ENCODE measurements at places on chromosomes 3 and 15.
A peak's percentile ranks its signal among the peaks of the same experiment; 100 is the strongest.

- no peak for DNase-seq
These were observed 8.9 kb upstream of the PLOD2 start for GRCh38 chr3:146169891-146170290.

- DNase-seq, result no peak
These were observed 20.0 kb downstream of the GPD1L start for GRCh38 chr3:32126305-32127015.

- no peak for DNase-seq
These were observed 126.7 kb downstream of the LPP start for GRCh38 chr3:188280627-188281026.

GRCh38 chr15:85792912-85793590 is 1.7 kb downstream of the KLHL25 start:
- peak; percentile 17 for DNase-seq

DNA sequence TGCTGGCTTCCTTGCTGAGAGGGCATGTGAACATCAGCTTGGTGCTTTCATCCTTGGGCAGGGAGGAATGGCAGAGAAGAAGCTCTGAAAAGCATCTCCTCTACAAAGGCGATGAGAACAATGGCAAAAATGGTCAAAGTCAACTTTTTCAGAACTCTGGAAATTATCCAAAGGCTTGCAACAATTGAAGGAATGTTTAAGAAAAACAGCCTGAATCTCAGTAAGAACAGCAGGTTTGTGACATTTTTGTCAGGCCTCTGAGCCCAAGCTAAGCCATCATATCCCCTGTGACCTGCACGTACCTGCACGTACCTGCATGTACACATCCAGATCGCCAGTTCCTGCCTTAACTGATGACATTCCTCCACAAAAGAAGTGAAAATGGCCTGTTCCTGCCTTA is 51.8 kb downstream of the ONECUT1 start:
- DNase-seq, result no peak

DNA sequence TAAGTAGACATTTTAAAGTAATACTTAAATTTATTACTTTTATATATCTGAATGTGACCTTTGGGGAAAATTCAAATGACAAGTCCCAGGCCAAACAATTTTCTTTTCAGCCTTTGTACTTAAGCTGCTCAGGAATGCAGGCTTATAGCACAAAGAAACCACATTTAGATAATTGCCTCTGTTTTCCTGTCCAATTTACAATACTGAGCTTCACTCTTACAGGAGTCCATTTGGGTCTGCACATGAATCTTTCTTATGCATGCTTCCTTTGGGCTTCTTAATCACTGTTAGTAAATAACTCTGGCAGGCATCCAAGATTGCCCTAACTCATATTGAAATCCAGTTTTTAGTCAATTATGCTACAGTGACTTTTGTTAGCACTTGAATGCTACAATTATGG is 459.4 kb upstream of the TGFBR2 start:
- DNase-seq, result no peak

GRCh38 chr15:85580879-85581278 is 200.5 kb downstream of the AKAP13 start:
- DNase-seq, result no peak

DNA sequence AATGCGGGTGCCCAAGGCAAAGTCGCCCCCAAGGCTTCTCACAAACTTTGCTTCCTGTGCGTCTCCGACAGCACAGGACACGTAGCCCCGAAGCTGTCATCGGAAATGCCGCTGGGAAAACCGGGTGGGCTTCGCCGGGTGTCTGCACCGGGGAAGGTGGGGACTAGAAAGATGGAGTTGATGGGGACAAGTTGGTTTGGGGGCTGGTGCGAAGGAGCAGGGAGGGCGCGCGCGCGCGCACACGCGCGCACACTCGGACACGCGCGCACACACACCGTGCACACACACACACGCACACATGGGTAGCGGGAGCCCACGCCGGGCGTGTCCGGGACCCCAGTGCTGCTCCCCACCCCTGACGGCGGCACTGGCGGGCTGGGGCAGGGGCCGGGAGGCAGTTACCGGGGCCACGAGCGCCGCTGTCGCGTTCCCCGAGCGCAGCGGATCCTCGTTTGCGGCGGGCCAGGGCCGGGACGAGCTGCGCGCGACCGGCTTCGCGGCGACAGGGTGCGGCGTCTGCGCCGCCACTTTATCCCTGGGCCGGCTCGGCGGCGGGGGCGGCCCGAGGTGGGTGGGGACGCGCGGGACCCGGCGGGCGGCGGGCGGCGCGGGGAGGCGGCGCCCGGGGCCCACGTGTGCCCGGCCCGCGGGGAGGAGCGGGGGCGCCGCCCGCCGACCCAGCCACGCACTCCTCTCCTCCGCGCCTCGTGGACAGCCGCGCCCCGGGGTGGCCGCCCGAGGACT is 539 bp upstream of the MGLL start:
- no peak for DNase-seq

- no peak for DNase-seq
These were observed 19.9 kb downstream of the IQGAP1 start for GRCh38 chr15:90407871-90408317.

DNA sequence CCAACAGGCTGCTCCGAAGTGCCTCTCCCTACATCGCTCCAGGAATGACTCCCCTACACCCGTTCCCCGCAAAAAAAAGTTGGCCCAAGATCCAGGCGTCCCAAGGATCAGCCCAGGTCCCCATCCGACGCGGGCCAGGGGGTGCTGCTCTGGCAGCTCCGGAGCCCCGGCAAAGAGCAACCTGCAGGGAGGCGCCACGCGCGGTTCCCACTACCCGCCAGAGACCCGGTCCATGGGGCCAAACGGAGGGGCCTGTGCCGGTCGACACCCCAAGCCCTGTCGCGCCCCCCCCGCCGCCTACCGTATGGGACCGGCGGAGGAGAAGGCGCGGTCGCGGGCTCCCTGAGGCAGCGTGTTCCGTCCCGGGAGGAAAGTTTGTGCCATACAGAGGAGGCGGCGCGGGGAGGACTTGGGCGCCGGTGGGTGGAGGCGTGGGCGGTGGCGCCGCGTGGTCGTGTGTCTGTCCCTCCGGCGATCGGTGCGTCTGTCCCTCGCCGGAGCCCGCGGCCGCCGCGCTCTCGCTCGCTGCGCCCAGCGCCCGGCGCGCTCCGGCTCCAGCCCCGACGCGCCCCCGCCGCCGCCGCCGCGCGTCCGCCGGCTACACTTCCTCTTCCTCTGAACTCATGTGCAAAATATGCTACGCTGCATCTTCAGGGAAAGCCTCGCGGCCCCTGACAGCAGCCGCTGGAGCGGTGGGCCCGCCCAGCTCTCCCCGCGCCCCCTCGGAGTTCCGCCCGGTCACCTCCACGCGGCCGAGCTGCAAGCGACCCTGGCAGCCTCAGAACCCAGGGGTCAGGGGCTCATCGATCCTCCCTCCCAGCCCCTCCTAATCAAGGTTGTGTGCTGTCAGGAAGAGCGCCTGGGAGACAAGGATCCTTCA is at the start of gene RFTN1:
Gene RFTN1, minus strand, starts transcription at position 559 of the 880 bp plus-strand sequence. CDS start 19,830 bp downstream, outside the sequence.
- peak; percentile 75 for DNase-seq

DNA sequence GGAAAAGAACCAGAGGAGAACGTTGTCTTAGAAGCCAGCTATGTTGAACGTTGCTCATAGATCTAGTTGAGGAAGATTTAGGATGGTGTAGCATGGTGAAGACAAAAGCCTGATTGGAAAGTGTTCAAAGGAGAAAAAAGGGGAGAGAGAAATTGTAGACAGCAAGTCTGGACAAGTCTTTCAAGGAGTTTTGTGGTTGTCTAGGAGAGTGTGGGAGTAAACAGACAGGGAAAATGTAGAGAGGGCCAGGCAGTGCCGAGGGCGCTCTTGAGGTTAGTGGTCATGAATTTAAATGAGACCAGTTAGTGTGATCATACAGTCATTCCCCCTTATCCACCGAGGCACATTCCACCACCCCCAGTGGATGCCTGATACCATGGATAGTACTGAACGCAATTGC is 167.5 kb upstream of the IL12A start:
- DNase-seq, result peak; percentile 32

GRCh38 chr3:115227461-115227860 is 80.4 kb upstream of the ZBTB20 start:
- no peak for DNase-seq

GRCh38 chr3:87298111-87298718 is 21.8 kb upstream of the POU1F1 start:
- peak; percentile 30 for DNase-seq

- DNase-seq, result no peak
These were observed 134.3 kb downstream of the TIGIT start for GRCh38 chr3:114428044-114428595.

DNA sequence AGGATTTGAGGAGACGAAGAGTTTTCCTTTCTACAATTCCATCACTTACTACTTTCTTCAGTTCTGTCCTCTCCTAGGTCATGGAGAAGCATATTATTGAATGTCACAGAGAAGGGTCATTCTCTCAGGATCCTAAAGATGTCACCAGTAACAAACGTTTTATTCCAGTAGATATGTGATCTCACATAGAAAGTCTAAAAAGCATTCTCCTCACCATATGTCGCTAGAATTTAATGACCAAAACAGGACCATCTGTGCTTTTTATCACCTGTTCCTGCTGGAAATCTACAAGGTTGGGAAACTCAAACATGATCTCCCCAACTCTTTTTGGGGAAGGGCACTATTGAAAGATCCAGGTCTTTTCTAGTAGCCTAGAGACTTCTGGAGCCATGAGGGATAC is 24.0 kb upstream of the FRMD5 start:
- no peak for DNase-seq

DNA sequence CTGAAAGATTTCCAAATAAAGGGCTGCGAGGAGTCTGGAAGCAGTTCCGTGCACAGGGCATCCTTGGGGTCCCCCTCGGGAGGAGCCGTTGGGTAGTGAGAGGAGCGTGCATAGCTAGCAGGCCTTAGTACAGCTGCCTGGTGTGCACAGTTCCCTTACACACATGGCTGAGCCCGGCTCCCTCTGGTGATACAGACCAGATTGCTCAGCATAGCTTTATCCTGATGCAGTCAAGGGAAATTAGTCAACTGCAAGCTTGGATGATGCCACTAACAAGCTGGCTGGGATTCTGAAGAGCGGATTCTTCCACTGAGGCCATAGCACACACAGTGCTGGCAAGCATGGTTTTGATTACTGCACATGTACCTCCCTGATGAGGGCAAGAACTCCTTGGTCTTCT is 349.4 kb downstream of the LRTM1 start:
- no peak for DNase-seq

DNA sequence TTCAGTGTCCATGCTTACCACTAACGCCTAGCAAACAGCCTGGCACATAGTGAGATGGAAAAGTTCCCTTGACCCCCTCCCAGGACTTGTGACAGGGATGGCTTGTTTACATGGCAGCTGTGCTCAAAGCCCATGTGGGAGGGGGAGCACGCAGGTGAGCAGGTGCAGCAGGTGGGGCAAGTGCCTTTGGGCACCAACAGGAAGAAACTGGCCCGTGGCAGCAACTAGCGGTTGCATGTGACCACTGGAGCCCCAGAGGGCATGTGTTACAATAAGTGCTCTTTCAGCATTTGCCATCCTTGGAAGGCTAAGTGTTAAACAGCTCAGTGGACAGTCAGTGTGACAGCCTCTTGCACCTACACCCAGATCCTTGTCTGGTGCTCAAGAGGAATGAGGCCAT is 734.6 kb downstream of the TUSC7 start:
- DNase-seq, result no peak

GRCh38 chr15:45328663-45329062 is 49.7 kb downstream of the GATM start:
- DNase-seq, result no peak

GRCh38 chr3:126983276-126983652 is 349 bp downstream of the PLXNA1 start:
- peak; percentile 36 for DNase-seq

- DNase-seq, result no peak
These were observed 2.2 kb downstream of the SMAD6 start for GRCh38 chr15:66704019-66704802.

DNA sequence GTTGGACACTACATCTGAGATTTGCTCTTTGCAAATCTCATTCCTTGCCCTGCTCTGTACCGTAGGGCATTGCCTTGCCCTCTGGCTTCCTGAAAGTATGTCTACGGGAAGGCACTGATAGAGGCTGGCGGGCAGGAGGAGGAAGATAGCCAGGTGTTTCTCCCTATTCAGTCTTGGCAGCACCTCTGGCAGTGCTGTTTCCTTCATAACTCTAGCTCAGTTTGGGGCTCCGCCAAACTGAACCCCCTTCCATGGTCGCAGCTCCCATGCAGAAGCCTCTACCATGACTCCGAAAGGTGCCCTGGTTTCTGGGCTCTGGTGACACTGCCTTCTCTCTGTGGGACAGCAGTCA is 122.3 kb upstream of the PRR20G start:
- no peak for DNase-seq

- DNase-seq, result peak; percentile 22
These were observed at the start of gene RTP4 for GRCh38 chr3:187368251-187369088. Gene RTP4, plus strand, starts transcription at chr3:187368385. Its CDS starts 57 bp downstream, at chr3:187368442.

- DNase-seq, result no peak
These were observed 411.2 kb downstream of the NAALADL2 start for GRCh38 chr3:175270198-175270837.

DNA sequence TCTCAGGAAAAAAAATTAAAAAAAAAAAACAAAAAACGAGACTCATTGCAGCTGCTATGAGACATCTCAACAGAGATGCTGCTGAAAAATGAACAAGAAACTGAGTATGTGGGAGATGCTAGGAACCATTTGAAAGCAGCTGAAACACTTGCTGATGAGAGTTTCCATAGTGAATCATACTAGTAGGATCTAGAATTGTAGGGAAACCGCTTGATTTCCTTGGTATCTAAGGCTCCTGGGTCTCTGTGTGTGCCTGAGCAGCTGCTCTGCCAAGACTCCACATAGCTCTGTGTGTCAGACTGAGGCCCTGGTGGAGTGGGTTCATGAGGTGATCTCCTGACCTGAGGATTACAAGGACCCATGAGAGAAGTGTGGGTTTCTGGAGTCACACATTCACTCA is 313.4 kb upstream of the NECTIN3 start:
- DNase-seq, result no peak

DNA sequence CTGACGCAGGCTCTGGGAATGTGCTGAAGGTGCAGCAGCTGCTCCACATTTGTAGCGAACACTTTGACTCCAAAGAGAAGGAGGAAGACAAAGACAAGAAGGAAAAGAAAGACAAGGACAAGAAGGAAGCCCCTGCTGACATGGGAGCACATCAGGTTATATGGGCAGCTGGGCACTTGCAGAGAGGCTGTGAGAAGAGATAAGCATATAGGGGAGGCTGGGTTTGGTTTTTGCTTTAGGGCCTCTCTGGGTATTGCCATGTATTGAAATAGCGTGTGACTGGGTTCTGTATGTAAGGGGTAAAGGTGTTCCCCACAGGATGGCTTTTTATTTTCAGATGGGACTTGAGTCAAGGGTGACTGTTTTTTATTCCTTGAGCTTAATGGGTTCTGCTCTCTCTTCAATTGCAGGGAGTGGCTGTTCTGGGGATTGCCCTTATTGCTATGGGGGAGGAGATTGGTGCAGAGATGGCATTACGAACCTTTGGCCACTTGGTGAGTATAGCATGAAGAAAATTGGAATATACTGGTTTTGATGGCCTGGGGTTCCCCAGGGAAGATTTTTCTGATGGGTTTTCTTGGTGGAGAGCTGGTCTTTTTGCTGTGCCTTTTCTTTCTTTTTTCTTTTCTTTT is 7.4 kb downstream of the PSMD2 start:
- no peak for DNase-seq

Data from urothelium cell line (cell line).